Motor neuron (in vitro differentiated cells): ENCODE measurements at places on chromosomes 13 and 19. TPM values are rescaled to one million over a fixed set of nuclear protein-coding genes. Genes with fewer than 3 reads are reported as not detected.

- ATAC-seq, result no peak
Observed at GRCh38 chr19:15669891-15670290, 3.0 kb upstream of the CYP4F12 start.

Gene ZNF563
- total RNA-seq, result 4.6 and 5.4 TPM in 2 replicates

- ATAC-seq, result no peak
Observed at GRCh38 chr13:46595885-46596275, 42.9 kb downstream of the LRCH1 start.

Gene COL4A1
- total RNA-seq, result 4.9 and 6.8 TPM in 2 replicates
